CD4-positive, alpha-beta T cell treated with Interleukin-2 at 100 ng/mL for 4 hours (primary cell): ENCODE measurements at places on chromosomes 6 and 20.

GRCh38 chr6:157281570-157281969, 41.7 kb downstream of the TMEM242 start:
- no peak for DNase-seq

DNA sequence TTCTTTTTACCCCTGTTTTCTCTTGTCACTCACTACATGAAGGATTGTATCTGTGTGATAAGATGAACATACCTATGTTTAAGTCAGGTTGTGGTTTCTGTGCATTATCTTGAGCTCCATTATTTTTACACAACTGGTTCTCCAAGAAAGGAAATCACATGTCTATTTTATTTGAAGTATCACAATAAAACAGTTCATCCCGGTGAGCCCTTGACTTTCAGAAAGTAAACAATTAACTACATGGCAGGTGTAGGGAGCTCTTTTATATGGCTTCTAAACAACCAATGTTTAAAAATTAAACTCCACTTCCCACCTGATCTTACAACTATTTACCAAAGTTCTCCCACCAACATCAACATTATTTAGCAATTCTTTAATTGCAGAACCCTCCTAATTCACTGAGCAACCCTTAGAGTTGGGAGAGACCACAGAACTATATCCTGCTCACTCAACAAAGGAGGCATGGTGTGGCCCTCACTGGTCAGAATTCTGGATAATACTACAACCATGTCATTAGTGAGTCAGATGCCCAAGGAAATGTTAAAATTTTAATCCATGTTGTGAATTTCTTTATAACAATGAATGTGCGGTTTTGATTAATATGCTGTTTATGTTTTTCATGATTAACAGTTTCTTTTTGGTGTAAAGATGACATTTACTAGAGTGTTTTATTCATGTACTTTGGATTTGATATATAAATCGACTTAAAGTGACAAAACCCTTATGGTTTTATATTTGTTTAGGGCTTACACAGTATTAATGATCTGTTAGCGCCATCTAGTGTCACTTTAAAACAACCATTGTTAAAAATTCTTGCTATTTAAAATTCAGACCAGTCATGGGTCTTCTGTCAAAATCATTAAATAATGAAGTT, 50.0 kb upstream of the SCGN start:
- DNase-seq, result peak; percentile 46

DNA sequence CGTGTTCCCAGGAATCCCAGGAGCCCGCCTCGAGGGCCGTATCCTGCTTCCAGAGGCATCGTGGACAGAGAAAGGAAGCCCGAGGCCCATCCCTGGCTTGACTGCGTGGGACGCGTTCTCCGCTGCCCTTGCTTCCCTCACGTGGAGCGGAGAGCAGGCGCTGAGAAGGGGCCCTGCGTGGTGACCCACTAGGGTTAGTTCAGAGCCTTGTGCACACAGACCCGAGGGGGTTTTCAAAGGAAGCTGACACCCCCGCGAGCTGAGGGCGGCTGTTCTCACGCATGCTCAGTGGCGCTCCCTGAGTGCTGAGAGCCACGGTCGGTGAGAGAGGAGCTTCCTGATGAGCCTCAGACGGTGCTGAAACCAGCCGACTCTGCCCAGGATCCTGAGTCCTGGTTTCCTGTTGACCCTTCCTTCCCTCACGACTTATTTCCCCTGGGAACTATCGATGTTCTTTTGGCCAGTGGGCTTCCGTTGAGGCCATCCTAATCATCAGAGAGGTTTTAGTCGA, 28.9 kb upstream of the CCR6 start:
- peak; percentile 75 for DNase-seq

- DNase-seq, result no peak
These were observed 39.8 kb upstream of the PTPN1 start for GRCh38 chr20:50470264-50470858.

DNA sequence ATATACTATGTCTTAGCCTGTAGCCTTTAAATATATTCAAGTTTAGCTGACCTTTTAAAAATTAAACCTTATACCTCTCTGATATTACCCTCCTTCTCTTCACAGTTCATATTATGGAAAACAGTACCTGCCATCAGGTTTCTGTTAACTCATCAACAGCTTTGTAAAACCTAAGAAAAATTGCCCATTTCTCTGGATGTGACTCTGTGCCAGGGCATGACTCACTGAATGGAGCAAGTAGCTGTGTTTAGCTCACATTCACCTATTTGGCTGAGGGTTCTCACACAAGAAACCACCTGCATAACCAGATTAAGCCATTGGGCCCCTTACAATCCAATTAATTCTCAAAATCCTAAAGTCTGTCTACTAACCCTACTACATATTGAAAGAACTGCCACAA, 678.8 kb upstream of the MARCKS start:
- no peak for DNase-seq

- DNase-seq, result no peak
These were observed 46.0 kb upstream of the SRF start for GRCh38 chr6:43125119-43125518.

DNA sequence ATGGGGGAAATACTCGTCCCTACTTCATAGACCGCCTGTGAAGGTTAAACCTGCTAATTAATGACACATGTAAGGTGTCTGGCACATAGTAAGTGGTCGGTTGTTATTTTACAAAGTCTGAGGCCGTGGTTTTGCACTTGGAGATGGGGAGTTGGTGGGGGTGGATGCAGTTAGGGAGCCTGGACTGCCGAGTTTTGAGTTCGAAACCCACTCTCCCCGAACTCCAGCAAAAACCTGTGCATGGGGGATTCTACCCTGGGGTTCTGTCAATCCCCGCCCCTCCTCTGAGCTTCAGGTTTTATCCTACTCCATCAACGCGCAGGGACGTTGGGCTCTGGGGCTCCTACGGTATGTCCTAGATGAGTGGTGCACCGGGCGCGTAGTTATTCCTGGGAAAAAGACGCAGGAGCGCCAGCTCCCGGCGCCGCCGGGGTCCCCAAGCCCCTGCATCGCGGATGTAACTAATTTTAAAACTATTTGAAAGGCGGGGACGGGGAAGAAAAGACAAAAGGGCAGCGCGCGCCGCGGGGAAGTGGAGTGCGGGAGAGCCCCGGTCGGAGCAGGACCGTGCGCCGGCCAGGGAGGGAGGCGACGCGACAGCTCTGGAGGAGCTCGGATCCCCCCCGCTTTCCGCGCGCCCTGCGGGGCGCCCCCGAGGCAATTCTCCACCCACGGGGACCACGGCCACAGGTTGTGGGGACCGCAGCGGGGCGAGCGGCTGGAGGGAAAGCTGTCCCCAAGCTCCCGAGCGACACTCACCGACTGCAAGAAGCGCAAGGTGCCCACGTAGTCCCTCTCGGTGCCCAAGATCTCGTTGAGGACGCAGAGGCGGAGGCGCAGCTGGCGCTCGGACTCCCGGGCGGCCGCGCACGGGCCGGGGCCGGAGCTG, 672 bp downstream of the PREX1 start:
- peak; percentile 59 for DNase-seq

DNA sequence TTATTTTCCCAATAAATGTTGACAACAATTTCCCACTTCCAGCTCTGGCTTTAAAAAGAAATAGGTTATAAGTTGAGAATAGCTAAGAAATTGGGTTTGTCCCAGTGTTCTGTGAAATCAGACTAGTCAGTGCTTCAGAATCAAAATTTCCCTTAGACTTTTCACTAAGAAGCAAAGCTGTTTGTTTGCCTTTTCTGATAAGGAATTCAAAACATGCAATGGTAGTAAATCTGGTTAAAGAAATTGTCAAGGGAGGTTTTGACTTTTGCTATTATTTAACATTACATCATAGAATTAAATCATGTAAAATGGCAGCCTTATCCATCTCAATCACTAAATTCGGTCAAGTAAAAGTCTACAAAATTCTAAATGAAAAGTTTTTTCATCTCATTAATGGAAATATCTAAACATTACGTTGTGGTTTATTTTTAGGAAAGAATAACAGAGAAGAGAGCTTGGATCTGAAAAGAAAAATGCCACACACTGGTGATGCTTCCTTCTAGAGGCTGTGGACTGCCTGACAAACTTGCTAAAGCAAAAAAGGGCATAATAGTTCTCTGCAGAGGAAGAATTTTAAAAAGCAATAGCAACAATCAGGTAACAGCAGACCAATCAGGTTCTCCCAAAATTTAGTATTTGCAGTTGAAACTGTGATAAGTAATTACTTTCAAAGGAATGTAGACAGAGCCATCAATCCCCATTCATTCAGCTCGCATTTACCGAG, 36.4 kb downstream of the PLAGL1 start:
- no peak for DNase-seq

- no peak for DNase-seq
These were observed 15.0 kb downstream of the FITM2 start for GRCh38 chr20:44296011-44296410.

DNA sequence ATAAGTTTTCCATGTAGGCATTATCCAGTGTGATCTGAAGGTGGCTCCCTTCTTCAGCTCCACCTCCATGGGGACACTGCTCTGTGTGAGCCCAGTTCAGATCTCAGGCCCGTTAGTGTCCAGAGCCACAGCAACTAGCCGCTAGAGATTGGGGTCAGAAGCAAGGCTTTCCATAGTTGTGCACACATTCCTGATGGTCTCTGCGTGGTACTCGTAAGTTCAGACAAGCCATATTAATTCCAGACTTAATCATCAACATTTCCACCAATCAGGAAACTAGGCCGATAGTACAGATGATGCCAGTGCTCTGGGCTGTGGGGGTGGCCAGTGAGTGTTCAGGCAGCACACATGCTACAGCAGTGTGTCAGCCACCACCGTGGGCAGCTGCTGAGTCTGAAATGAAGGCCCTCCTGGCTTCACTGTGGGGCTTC, 17.5 kb upstream of the SYNCRIP start:
- no peak for DNase-seq

DNA sequence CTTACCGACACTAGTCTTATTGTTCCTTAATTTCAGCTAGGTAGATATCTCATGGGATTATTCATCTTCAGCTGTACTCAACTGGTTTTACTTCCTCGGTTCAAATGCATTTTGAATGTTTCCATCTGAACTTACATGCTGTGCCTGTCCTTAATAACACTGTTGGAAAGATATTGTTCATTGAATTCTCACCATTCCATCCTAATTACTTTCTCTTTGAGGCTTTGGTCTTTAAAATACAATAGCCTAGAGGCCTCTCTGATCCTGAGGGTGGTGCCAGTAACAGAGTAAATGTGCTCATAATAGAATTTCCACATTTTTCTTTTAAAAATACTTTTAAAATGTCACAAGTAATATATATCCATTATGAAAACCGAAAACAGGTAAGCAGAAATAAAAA, 54.0 kb downstream of the IL20RA start:
- no peak for DNase-seq

- no peak for DNase-seq
These were observed 54.3 kb downstream of the SNAI1 start for GRCh38 chr20:50037123-50037522.

GRCh38 chr6:89830170-89830809, 610 bp downstream of the CASP8AP2 start:
- DNase-seq, result no peak

GRCh38 chr6:99092461-99092860, 144.7 kb upstream of the FBXL4 start:
- no peak for DNase-seq

- no peak for DNase-seq
These were observed 180.9 kb downstream of the FUT9 start for GRCh38 chr6:96196633-96197032.

- DNase-seq, result no peak
These were observed at the start of gene TRIM10 for GRCh38 chr6:30160785-30161531. Gene TRIM10, minus strand, starts transcription at chr6:30161211. Its CDS starts 353 bp downstream, at chr6:30160858.

GRCh38 chr6:109434456-109434855, 6.0 kb downstream of the PPIL6 start:
- DNase-seq, result no peak

- DNase-seq, result no peak
These were observed 1.4 kb upstream of the PPP1R18 start for GRCh38 chr6:30687659-30688431.

- no peak for DNase-seq
These were observed 52.4 kb upstream of the TPD52L1 start for GRCh38 chr6:125101128-125101527.

GRCh38 chr6:22899426-22899825, 330.1 kb downstream of the HDGFL1 start:
- no peak for DNase-seq

GRCh38 chr20:14415467-14415866, 78.1 kb upstream of the FLRT3 start:
- no peak for DNase-seq

- DNase-seq, result no peak
These were observed 83.7 kb downstream of the STXBP5 start for GRCh38 chr6:147287869-147288271.

DNA sequence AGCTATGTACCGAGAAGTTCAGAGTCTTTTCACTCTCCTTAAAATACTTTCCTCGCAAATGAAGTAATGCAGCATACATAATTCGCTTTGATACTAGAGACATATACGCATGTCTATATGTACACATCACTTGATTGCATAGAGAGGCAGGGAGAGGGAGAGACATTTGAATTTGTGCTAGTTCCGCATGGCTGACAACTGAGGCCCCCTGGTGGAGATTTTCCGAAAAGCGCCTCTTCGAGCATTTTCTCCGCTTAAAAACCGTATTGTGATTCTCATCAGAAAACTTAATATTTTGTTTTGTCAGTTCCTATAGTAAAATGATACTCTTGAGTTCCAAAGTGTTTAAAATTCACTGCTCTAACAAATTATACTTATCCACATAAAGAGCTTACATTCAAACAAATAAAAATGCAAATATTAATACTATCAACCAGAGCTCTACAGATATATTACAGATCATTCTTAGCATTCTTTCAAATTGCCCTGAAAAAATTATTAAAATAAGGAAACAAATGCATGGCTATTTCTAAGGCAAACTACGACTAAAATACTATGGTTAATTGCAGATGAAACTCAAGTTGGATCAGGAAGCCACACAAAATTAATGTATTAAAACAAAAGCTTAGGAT, 637 bp downstream of the MYLK4 start:
- peak; percentile 80 for DNase-seq

- DNase-seq, result no peak
These were observed 6.0 kb downstream of the RGS17 start for GRCh38 chr6:153125032-153125431.

DNA sequence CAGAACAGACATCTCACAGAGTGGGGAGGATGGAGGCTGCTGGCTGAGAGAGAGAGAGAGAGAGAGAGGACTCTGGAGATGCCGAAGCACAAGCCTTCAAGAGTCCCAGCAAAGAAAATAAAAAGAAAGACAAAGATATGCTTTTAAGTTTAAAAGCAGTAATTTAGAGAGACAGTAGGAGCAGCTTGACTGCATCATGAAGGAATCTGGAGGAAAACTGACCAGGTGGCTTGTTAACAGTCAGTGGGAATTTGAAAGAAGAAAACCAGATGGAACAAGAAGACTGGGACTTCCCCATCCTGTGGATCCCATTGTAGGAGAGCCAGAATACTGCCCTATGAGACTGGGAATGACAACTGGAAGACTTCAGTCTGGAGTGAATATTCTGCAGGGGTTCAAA, 46.3 kb upstream of the PLN start:
- DNase-seq, result no peak

GRCh38 chr6:154125421-154125820, 86.4 kb downstream of the OPRM1 start:
- DNase-seq, result no peak

GRCh38 chr20:45157962-45158361, 16.7 kb upstream of the PI3 start:
- no peak for DNase-seq
